Hematopoietic multipotent progenitor cell treated with erythropoietin and hydrocortisone succinate and interleukin-3 and kit ligand, for 6 days (in vitro differentiated cells): ENCODE measurements at places on chromosomes 6 and 20.

GRCh38 chr6:53524455-53524815, 20.5 kb downstream of the GCLC start:
- DNase-seq = no peak

- no peak for DNase-seq
These were observed 49.6 kb upstream of the CDYL start for GRCh38 chr6:4726645-4727044.

DNA sequence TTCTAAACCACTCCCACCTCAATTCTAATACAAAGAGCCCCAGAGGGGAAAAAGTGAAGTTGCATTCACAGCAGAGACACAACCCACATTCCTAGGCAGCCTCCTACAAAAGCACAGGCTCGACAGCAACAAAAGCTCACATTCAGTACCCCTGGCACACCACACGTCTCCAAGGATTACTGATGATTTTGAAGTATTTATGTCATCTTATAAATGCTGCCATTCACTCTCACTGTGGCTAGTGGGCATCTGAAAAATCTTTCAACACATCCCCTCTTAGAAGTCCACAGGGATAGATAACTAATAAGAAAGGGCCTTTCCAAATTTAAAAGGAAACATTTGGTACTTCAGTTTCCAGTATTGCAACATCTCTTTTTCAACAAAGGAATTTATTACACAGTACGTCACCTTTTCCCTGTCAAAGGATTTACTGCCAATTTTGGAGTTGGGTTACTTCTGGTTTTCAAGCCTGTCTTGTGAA, 146.7 kb downstream of the TASP1 start:
- DNase-seq = peak; percentile 3

GRCh38 chr6:139597771-139598755, 223.6 kb upstream of the CITED2 start:
- peak; percentile 76 for DNase-seq

- no peak for DNase-seq
These were observed 45.9 kb upstream of the SLC2A12 start for GRCh38 chr6:134098276-134098675.

GRCh38 chr20:1622450-1622849, 2.6 kb upstream of the SIRPB1 start:
- DNase-seq = peak; percentile 20

DNA sequence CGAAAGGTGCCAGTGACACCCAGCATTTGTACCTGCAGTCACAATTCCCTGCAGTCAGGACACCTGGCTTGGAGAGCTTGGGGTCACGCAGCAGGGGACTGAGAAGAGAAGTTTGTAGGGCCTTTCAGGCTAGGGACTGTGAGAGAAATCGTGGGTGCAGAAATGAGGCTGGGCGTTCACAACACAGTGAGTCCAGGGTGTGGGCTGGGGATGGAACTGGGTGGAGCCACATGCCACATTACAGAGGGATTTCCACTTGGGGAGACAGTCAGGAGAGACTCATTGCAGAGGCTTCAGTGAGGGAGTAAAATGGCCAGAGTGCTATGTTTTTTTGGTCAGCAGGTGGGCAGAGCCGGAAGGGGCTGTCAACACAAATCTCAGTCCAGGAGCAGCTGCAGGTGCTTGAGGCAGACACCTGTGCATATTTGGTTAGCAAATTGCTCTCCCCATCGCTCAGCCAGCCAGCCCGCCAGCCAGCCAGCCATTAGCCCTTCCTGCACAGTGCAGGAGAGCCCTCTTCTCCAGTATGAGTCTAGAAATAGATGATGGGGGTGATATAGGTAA, 7.4 kb downstream of the ITPR3 start:
- DNase-seq = no peak

GRCh38 chr6:6003621-6004366, 2.9 kb downstream of the NRN1 start:
- DNase-seq = no peak

GRCh38 chr6:109834595-109835437, 143.3 kb upstream of the GPR6 start:
- no peak for DNase-seq

- DNase-seq = peak; percentile 32
These were observed 351 bp downstream of the AURKA start for GRCh38 chr20:56391596-56392131.

DNA sequence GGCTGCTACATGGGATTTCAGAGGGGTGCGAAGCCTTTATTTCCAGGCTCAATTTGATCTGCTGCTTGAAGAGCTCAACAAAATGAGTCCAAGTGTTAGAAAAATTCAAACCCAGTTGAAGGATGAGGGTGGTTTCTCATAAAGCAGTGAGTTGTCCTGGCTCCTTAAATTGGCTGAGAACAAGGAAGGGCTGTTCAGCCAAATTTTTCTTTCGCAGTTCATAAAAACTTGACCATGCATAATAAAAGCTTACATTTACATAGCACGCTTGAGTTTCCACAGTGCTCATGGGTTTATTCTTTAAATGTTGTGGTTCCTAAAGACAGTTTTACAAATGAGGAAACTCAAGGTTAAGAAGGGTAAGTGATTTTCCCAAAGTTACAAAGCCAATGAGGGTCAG, 174.4 kb upstream of the FOXA2 start:
- no peak for DNase-seq

DNA sequence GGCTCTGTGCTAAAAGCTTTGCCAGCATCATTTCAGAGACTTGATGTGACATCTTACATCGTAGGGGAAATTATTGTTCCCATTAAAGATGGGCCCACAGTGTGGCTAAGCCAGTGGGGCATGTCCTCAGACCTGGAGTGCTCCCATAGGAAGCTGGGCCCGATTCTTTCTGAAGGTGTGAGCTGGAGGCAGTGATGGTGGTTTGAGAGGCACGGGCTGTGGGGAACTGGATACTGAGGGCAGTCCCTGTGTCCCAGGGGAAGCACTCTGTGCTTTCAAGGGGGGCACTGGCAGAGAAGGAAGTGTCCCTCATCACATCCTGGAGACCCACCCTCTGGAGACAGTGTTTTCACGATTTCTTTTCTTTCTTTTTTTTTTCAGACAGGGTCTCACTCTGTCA, 8.6 kb upstream of the FAM110A start:
- no peak for DNase-seq

- DNase-seq = peak; percentile 28
These were observed 182.3 kb downstream of the DTNBP1 start for GRCh38 chr6:15480525-15480924.

DNA sequence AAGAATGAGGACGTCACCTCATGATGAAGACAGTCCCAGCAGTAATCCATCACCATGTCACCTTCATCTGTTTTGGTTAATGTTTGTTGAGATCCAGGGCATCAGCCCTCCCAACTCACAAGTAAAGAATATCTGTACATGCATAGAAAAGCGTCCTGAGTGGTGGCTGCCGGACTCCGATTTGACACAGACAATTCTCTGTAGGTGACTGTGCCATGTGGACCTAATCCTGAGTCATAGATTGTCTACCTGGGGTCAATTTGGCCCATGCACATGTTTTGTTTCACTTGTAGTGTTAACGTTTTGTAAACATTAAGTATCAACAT, 168.4 kb upstream of the UST start:
- DNase-seq = no peak

- peak; percentile 89 for DNase-seq
These were observed 671 bp downstream of the E2F1 start for GRCh38 chr20:33685328-33686099.

- peak; percentile 30 for DNase-seq
These were observed 43.4 kb downstream of the NHSL1 start for GRCh38 chr6:138455746-138456400.

DNA sequence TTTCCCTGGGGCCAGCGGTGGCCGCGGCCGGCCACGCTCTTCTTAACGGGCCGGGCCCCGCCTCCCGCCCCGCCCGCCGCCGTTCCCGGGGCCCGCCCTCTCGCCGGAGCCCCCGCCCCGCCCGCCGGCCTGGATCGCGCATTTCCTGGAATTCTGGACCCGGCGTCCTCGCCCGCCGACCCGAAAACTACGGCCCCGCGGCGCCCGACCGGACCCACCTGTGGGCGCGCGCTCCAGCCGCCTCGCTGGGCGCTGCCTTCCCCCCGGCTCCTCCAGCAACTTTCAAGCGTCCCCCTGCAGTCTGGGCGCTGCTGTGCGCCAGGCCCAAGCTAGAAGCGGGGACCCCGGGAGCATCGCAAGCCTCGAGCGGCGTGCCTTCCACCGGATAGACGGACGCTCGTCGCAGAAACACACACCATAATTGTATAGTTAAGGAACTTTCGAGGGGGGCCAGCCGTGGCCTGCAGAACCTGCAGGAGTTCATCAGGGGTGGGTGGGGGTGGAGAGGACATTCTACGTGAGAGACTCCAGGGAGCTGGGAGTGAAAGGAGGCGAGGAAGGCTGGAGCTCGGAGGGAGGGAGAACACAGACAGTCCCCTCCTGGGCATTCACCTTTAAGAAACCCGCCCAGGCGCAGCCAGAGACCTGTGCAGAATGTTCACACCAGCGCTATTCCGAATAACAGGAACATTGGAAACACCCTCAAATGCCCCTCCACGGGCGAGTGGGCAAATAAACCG, at the start of gene ADA:
Gene ADA, minus strand, starts transcription at position 16 of the 740 bp plus-strand sequence. CDS start 92 bp downstream, outside the sequence.
- peak; percentile 61 for DNase-seq

DNA sequence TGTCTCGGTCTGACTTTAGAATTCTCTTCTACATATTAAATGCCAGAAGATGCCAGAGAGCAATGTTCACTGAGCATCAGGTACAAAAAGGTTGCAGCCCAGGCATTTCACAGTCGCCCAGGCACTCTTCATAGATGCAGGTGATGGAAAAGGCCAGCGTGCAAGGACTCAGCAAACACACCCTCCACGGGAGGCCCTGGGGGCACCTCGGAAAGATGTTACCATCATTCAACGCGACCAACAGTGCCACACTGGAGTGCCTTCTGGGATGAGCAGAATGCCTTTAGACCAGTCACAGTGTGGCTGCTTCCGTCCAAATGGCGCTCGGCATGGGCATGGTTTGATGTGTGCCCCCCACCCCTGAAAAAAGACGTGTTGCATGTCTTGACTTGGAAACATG, 4.5 kb upstream of the RAMACL start:
- no peak for DNase-seq

- DNase-seq = no peak
These were observed 22.3 kb downstream of the TTLL2 start for GRCh38 chr6:167347226-167347625.

GRCh38 chr6:29426654-29427053, 11.9 kb downstream of the OR12D1 start:
- no peak for DNase-seq

DNA sequence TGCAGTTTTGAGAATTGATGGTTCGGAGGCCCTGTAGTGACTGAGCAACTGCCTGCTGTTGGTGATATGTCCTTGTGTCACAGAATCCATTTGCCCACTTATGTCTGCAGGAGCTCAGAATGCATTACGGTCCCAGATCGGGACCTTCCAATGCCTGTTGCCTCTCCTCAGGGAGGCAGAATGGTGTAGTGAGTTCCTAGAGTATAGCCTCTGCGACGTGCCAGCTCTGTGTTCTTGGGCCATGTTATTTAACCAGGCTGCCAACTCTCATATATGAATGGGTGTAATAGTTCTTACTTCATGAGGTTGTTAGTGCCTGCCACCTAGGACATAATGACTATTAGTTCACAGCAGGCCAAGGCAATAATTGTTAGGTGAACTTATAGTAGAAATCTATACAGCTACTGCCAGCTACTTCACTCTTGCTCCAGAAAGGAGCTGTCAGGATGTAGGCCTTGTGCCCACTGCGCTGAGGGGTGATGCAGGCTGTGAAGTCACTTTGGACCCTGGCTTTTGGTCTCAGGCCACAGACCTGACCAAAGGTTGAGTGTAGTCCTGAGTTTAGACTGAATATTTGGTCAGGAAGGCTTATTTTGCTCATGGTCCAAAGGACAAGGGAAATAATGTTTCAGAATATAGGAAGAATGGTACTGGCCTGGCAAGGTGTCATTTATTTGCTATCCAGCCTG, 82.1 kb downstream of the ASXL1 start:
- DNase-seq = no peak

DNA sequence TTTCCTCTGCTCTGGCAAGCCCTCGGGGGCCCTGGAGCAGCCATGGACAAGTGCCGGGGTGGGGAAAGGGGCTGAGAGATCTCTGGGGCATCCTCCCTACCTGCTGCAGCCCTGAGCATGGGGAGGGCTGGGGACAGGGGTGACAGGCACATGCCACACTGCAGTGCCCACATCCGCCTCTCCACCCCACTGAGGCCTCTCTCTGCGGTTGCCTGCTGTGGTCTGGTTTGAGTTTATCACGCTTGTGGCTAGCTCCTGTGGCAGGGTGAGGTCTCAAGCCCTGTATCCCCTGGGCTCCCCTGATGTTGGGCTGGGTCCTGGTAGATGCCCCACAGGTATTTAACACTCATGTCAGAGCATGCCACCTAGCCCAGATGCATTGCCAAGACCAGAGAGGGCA, 52.9 kb upstream of the MLN start:
- peak; percentile 82 for DNase-seq

DNA sequence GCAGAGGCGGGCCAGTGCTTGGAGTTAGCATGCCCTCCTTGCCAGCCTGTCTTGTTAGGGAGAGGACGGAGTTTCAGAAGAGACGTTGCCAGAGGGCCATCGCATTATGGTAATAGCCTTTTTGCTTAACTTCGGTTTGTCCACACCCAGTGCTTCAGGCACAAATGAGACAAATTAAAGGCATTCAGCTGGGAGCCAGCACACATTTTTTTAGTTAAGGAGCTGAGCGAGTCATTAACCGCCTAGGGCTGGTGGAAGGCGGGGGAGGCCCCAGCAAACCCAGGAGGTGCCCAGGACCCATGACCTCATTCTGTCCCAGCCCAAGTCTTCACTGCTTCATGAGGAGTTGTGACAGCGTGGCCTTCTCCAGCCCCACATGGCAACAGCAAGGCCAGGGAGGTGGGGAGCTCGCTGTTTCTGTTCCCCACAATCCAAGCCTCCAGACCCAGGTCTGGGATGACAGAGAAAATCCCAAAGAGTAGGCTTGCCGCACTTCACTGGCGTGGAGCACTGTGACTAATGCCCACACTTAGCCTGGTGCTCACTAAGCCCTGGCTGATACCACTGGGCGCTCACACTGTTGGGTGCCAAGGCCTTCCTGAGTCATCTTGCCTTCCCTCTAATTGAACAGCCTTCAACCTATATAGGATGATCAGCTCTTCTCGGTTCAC, 237.1 kb downstream of the ANKRD60 start:
- no peak for DNase-seq

- no peak for DNase-seq
These were observed 34.2 kb upstream of the NKAIN2 start for GRCh38 chr6:123769431-123769830.

DNA sequence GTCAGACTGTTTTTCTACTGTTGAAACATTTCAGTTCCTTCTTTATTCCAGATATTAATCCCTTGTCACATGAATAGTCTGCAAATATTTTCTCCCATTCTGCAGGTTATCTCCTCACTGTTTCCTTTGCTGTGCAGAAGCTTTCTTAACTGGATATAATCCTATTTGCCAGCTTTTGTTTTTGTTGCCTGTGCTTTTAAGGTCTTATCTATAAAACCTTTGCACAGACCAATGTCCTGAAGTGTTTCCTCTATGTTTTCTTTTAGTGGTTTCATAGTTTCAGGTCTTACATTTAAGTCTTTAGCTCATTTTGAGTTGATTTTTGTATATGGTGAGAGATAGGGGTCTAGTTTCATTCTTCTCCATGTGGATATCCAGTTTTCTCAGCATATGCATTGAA, 19.2 kb downstream of the NCOA6 start:
- peak; percentile 32 for DNase-seq

- no peak for DNase-seq
These were observed 442.7 kb downstream of the TENT5A start for GRCh38 chr6:81309811-81310210.
